Left lung (tissue), 14 donors: ENCODE measurements at places on chromosomes 7 and 10.

- DNase-seq, result no peak
Observed at GRCh38 chr7:114919587-114919986, 2.3 kb upstream of the MDFIC start.

- DNase-seq, result no peak
Observed at GRCh38 chr7:91276909-91277308, 12.7 kb downstream of the FZD1 start.

DNA sequence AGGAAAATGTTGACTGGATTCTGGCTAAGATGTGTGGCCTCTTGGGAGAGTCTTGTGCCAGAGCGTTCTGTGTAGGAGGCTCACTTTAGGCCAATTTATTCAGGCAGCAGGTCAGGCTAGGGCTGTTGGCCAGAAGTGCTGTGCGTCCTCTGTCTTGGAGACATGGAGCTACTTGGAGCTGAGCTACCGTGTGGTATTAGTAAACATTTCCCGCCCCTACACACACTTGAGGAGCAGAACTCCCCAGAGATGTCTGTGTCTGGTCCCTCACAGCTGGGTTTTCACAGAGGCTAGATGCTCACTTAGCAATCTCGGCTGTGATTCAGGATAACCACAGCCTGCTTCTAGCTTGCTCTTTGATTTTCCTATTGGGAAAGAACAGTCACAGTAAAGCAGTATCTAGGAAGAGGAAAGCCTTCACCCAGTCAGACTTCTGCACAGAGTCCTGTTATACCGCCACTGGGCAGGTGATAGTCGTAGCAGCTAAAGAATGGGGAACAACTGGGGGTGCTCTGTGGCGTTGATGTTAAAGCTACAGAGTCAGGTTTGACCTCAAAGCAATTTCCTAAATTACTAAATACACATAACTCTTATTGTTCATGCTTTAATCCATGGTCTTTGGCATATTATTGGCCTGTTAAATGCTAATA, 86.7 kb downstream of the MDFIC start:
- no peak for DNase-seq

- DNase-seq, result no peak
Observed at GRCh38 chr10:5810225-5810624, 3.0 kb downstream of the GDI2 start.

DNA sequence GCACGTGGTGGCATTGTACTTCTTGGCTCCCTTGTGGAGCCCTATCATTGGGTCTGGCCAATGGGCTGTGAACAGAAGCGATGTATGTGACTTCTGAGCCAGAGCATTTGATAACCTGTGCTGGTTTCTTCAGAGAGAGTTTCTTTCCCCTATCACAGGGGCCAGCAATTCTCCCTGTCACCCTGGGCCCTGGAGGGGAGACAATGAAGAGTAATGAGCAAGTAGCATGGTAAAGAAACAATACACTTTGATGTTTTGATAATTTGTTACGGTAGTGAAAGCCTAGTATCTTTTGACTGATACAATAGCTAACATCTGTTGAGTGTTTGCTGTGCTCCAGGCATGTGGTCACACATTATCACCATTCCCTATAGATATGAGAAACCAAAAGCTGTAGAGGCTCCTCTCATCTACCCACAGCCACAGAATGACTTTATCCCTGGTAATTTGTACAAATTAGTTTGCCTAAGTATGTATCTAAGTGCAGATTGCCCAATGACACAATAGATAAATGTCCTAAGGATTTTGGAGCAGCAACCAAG, 113.4 kb upstream of the SVIL start:
- no peak for DNase-seq

- DNase-seq, result no peak
Observed at GRCh38 chr7:98317366-98318040, 36.0 kb downstream of the BRI3 start.

GRCh38 chr10:13331646-13332045, 16.4 kb downstream of the SEPHS1 start:
- DNase-seq, result no peak

GRCh38 chr10:122034149-122034756, 45.3 kb downstream of the TACC2 start:
- DNase-seq, result no peak

GRCh38 chr7:131061818-131062217, 265.9 kb upstream of the MKLN1 start:
- DNase-seq, result no peak

GRCh38 chr7:47366211-47366610, 215.7 kb downstream of the TNS3 start:
- no peak for DNase-seq

DNA sequence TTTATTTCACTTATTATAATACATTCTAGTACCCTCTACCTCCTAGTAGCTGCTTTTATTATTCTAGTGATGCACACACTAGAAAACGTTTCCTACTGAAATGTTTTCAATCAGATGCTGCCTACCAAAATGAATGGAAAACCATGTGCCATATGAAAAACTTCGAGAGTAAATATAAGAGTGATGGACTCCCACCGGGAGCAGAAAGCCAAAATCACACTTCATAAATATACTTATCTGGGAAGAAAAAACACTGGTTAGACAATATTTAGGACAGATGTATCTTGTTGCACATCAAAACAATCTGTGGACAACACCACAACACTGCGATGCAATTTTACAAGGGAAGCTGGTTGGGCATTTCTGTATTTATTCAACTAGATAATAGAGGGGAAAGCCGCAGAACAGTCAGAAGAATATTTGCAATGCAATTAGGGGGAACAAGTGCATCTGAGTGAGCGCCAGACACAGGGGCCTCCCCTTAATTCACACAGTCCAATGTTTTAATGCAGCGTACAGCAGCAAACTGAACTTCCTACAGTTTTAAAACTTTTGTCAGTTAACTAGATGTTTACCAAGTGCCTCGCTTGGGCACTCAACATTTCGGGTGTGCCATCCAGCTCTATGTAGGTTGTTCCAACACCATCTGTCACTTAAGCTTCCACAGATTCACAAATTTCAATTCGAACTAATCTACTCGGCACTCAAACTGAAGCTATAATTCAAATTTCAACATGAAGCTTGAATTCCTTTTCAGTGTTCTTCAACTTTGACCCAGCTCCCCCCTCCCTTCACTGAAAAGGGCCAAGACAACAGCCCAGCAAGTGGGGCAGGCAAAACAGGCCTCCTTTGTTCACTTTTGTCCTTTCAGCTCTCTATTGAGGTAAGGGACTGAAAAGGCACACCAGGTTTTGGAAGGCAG, 7.4 kb downstream of the NRCAM start:
- DNase-seq, result no peak

DNA sequence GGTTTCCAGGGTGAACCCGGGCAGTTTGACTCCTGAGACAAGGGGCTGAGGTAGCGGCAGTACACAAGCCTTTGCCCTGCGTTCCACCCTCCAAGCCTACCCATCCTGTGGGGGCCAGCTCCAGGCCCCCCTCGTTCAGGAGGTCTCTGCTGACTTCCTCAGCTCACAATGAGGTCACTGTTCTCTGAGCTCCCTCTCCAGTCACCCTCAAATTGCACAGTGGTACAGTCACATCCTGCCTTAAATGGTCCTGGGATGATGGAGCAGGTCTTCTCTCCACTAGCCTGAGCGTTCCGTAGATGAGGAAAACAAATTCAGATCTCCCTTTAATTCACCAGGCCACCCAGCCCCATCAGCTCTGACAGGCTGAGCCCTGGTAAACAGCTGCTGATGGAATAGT, 90.2 kb downstream of the SH3PXD2A start:
- DNase-seq, result no peak

DNA sequence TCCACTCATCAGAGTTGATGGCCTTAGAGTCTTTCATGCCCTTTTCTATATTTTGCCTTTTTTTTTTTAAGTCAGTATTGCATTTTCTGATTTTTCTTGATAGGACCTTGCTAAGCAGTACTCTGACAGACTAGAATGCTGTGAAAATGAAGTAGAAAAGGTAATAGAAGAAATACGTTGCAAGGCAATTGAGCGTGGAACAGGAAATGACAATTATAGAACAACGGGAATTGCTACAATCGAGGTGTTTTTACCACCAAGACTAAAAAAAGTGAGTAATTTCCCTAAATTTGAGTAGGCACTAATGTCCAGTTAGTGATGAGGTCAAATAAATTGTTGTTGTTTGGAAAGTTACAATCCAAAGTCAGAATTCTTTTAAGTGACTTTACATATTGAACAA, 7.4 kb downstream of the NUB1 start:
- no peak for DNase-seq

GRCh38 chr7:83429493-83429892, 219.4 kb downstream of the SEMA3E start:
- no peak for DNase-seq

GRCh38 chr7:126702242-126703016, 550.3 kb downstream of the GRM8 start:
- DNase-seq, result no peak
